HEK293T (cell line): ENCODE measurements at places on chromosomes 4 and X.

DNA sequence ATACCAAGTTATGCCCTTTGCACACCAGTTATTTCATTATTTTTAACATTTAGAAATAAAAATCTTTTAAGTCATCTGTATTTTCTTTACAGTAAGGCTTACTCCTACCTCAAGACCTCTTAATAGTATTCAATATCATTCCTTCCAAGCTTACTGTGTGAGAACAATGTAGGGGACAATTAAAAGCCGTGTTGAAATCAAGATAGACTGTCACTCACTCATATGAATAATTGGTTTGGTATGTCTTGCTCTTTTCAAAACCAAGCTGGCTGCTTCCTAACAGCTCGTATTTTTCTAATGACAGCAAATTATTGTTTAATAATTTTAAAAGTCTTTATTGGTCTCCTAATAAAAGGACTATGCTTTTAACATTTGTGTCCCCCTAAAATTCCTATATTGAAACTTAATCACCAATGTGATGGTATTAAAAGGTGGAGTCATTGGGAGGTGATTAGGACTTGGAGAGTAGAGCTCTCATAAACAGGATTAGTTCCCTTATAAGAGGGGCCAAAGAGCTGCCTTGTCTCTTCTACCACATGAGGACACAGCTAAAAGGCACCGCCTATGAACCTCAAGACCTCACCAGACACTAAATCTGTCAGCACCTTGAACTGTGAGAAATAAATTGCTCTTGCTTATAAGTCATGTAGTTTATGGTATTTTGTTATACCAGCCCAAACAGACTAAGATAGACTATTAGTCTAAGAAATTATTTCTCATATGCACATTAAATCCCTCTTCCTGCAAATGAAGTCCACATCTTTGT, 4.1 kb downstream of the ABCB7 start:
- DNase-seq: no peak

DNA sequence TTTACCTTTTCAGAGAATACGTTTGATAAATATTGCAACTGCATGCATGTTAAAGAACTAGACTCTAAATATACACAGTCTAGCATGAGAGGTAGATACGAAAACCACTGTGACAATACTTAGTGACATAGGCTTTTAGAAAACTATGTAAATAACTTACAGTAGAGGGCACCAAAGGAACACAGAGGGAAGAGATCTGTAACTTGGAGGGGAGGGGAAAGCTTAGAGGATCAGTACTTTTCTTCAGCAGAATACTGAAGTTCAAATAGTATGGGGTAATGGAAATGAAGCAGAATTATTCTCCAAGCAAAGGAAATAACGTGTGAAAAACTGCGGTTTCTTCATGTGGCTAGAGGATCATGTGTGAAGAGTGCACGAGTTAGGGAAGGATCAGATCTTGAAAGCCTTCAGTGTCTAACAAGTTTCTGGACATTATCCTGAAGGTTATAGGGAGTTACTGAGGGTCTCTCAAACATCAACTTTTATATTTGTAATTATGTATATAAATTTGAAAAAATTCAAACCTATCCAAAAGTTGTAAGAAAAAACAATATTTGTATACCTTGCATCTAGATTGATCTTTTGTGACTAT, 264.3 kb downstream of the NPFFR2 start:
- DNase-seq: peak; percentile 42

- no peak for DNase-seq
These were observed 360.3 kb upstream of the NOCT start for GRCh38 chr4:138655286-138655685.

- no peak for DNase-seq
These were observed 319.1 kb downstream of the RAPGEF2 start for GRCh38 chr4:159422019-159422418.

- no peak for DNase-seq
These were observed 60.9 kb downstream of the SOWAHB start for GRCh38 chr4:76836860-76837562.

DNA sequence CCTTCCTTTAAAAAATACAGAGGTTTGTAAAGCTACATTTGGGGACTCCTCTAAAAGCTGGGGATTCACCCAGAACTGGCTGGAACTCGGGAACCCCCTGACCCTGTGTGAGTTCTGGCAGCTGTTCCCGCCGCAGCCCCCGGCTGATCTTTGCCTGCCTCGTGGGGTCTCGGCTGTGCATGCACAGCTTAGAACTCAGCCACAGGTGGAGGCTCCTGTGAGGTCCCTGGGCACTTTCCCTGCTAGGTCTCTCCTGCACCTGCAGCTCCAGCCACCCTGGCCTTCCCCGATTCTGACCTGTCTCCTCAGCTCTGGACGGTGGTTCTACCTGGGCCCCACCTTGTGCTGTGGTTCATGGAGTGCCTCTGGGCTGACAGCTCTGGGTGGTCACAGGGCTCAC, 48.6 kb upstream of the HGFAC start:
- no peak for DNase-seq

DNA sequence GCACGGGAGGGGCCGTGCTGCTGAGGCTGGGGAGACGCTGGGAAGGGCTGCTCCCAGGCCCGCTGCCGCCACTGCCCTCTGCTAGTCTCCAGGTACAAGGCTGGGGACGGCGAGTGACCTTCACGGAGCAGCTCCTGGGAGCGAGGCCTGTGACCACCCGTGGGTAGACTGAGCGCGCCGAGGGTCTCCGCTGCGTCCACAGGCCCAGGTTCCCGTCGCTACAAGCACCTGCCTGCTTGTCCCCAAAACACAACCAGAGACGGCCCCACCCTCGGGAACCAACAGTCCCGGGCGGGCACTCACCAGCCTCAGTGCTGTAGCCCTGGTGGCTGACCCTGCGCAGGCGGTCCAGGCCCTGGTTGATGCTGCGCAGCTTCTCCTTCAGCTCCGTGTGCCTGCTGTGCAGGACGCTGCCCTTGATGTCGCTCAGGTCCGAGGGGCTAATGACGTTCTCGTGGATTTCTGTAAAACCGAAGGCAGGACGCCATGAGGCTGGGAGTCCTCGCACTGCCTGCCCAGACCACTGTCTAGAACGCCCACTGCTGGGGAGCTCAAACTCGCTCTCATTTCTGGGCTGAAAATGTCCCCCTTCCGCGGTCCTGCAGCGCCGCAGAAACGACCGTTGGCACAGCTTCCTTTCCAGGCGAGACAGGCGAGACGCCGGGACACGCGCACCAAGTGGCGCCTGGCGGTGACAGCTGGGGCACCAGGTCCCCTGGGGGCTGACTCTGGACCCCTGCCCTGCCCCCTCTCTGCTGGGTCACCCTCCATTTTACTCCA, 14.3 kb downstream of the LRPAP1 start:
- DNase-seq: no peak

DNA sequence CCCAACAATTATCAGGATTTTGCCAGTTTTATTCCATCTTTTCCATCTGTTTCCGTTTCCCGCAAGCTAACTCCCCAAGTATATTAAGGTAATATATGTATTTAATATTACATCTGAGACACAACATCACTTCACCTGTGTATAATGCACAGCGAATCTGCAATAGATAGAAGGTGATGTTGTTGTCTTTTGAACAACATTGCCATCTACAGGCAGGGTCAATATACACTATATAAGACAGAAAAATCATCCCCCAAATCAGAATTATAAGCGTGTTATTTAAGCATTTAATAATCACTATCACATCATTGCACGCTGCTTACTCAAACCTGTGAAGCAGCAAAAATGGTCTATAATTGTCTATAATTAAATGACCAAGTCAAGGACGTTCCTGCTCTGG, 1115.5 kb downstream of the NLGN4X start:
- peak; percentile 6 for DNase-seq

DNA sequence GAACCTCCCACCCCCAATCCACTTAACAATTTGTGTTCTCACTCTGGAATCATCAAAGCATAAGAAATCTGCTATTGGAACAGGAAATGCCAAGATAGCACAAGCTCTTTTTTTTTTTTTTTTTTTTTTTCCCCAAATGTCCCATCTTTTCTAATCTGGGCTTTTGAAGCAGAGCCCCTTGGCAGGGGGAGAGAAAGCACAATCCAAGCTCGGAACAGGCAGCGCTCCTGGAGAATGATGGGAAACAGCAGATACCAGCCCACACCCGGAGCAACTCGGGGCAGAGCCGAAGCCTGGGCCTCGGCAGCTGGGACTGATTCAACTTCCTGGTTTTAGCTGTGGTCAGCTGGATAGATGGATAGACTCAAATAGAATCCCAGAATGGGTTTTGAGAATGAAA, 235.1 kb downstream of the QDPR start:
- DNase-seq: no peak

GRCh38 chr4:110815950-110816349, 193.1 kb upstream of the PITX2 start:
- no peak for DNase-seq

DNA sequence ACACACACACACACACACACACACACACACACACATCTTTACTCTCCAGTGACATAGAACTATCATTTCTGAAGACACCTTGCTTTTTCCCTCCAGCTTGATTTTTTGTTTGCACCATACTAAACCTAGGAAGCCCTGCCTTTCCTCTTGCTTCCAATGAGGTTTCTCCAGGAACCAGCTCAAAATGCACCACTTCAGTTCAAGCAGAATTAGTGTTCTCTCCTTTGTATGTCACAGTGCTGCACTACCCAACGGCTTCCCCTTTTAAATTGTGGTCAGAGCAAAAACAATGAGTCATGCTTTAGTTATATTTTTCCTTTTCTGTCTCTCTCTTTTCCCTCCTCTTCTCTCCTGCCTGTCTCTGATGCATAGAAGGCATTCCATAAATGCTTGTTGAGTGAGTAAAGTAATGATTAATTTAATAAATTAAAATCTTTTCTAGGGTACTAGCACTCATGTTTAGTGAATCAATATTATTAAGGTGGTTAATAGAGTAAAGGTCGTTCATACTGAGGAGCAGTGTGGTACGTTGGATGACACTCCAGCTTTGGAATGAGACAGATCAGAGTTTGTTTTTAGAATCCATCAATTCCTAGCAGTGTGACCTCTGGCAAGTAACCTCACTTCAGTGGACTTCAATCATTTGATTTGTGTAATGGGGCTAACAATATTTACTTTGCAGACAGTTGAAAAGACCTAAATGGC, 5.9 kb downstream of the RTL3 start:
- no peak for DNase-seq

GRCh38 chrX:148500423-148501385, at the start of gene AFF2:
TSS of gene AFF2 (plus strand) at chrX:148500617. CDS start at chrX:148501098, 481 bp downstream.
- peak; percentile 47 for DNase-seq

GRCh38 chr4:168551945-168552695, 55.3 kb downstream of the PALLD start:
- DNase-seq: no peak

GRCh38 chrX:8675006-8675630, 56.8 kb downstream of the ANOS1 start:
- no peak for DNase-seq

- no peak for DNase-seq
These were observed 46.8 kb downstream of the UCHL1 start for GRCh38 chr4:41303372-41304118.

- no peak for DNase-seq
These were observed 45.2 kb downstream of the STARD8 start for GRCh38 chrX:68692651-68693050.

DNA sequence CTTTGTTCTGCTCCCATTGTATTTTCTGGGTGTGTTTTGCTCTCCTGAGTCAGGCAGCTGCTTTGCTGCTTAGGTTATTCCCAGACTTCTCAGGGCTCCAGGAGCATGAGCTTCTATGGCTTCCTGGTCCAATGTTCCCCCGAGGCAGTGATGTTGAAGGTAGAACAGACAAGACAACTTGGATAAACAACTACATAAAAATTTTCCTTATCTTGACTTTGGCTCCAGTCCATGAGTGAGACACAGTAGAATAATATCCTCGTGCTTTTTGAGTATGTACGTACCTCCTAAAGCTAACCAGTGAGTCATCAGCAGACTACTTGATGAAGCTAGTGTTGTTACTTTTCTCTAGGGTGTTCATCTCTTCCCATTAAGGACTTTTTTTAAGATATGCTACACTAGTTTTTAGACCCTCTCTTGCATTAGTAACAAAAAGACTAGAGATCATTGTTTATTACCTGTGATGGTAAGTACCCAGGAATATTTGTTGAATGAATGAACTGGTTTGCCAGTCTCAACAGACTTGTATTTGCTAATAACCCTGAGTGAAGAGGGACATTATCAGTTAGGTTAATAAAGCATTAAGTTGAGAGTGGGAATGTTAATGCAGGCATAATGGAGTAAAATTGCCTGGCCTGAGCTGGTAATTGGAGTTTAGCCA, 131.9 kb downstream of the FHIP1A start:
- peak; percentile 13 for DNase-seq

GRCh38 chr4:6732441-6733357, 16.7 kb downstream of the BLOC1S4 start:
- no peak for DNase-seq
